MV-4-11 (cell line): ENCODE measurements at places on chromosomes 6 and 20.
A peak's percentile ranks its signal among the peaks of the same experiment; 100 is the strongest.

DNA sequence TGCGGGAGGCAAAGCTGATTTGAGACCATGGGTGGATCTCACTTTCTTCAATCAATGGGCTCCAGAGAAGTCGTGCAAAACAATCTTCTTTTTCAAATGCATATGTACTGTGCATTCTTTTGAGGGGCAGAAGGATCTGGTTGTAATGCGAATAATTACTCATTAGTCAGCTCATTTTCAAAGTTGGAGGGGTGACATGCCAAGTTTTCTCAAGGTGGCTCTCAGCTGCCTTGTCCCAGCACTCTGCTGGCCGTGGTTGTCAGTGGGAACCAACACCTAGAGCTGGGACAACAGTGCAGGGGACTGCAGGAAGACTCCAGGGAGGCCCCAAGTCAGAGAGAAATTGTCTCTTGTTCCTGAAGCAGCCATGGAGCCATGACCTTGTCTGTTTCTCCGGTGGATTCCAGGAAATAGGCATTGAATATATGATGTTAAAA lies 25.3 kb downstream of the MYT1 start:
- no peak for DNase-seq

- no peak for DNase-seq
Measured at GRCh38 chr6:152170702-152171667, 363.5 kb downstream of the ESR1 start.

- no peak for DNase-seq
Measured at GRCh38 chr20:3802524-3803239, 6.6 kb downstream of the CDC25B start.

DNA sequence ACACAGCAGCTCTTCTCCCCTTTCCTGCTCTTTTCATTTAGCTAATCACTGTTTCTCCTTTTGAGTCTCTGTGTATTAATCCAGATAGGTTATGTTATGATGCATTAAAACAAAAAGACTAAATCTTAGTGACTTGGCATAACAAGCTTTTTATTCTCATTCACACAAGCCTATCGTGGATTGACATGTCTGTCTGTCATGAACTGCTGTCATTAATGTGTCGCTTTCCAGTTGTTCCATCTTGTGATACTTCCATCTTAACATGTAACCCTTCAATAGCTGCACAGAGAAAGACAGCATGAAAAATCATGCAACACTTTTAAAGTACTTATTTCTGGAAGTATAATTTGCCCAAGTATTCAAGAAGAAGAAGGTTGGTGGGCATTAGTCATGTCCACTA lies 128.7 kb downstream of the GRIK2 start:
- no peak for DNase-seq

DNA sequence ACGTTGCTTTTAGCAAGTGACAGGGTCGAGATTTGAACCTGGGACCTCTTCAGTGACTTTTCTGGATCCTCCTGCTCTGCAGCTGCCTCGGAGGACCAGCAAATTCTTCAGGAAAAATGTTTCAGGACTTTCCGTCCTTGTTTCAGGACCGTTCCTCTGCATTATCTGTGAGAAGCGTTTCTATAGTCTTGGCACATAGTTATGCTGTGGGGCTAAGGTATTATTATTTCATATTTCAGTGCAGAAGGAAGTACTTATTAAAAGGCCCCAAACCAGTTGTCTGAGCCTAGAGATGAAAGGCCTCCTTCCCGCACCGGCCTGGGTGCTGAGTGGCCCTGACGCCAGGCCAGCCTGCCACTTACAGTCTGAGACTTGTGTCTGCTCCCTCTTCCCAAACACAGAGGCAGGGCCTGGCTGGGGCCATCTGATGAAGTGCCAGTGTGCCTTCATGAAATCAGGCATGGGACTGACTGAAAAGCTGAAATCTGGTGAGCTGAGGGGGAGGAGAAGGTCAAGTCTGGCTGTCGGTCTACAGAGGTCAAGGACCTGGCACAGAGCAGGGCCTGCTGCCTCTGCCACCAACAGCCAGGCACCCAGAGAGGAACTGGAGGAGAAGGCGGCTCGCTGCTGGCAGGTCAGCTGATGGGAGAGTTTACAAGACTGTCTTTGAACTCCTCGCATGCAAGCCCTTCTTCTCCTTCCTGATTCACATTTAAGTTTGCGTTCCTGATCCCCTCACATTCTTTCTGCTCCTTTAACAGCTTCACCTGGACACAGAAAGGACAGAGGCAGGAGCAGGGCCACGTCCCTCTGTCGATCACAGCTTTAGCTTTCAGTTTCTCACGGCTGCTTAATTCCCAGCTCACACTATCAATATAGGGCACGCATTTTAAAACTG lies 8.9 kb upstream of the QKI start:
- peak; percentile 54 for DNase-seq

GRCh38 chr6:120228297-120228696 lies 878.7 kb upstream of the MAN1A1 start:
- no peak for DNase-seq

GRCh38 chr6:27394073-27394472 lies 5.5 kb downstream of the ZNF391 start:
- no peak for DNase-seq

- DNase-seq, result no peak
Measured at GRCh38 chr6:136923116-136923953, 1.2 kb downstream of the SLC35D3 start.

DNA sequence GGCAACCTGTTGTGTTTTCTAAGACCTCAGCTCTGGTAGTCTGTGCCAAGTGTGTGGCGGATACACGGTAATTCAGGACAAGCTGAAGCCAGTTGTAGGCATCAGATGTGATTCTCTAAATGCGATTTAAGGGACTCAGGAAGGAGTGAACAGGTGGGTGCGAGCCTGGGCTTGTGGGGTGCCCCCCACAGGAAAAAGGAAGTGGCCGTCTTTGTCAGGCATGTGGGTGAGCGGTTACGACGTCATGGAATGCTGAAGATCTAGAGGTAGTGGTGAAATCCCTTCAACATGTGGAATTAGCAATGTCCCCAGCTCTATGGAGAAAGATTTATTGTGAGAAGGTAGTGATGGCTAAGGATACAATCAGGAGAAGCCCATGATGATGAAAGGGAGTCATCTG lies 95.1 kb upstream of the EXOC2 start:
- peak; percentile 21 for DNase-seq

DNA sequence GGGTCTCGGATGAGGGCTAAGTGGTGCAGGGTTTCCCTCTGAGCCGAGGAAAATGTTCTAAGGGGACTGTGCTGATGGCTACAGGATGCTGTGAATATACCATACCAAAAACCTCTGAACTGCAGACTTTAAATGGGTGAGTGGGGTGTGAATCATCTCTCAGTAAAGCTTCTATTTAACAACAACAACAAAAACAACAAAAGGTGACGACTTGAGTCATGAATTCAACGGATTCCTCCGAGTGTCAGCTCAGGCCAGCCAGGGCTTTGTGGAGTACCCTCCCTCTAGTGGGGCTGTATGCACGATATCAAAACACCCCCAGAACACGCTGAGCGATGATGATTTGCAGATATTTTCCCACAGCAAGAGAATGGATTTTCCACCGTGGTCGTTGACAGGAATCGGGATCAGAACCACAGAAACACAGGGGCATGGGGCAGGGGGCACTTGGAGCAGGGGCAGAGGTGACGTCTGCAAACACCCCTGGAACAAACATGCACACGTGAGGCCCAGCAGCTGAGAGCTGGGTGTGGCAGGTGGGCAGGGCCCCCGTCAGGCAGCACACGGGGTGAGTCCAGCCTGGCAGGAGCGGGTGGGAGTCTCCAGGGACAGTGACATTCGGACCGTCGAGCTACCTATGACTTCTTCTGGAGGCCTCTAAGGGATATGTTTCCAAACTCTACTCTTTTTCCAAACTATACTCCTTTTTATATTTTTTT lies 38.6 kb downstream of the SLC2A4RG start:
- no peak for DNase-seq

DNA sequence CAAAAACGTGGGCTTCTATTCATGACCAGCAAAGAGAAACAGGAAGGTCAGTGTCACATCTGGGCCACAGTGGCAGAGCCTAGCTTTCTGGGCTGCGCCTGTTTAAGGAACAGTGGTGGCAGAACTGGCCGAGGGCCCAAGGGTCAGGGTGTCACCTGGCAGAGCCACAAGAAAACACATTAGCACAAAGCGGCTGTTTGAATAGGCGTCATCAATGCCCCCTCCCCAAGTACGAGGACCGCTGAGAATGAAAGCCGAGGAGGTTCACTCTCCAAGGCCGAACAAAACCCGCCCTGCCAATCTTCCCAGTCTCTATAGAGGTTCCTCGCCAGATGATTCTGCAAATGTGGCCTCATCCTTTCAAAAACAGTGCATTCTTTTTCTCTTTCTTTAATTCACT lies 125.2 kb upstream of the TRAF3IP2 start:
- DNase-seq, result no peak

- DNase-seq, result no peak
Measured at GRCh38 chr20:40776466-40777457, 87.7 kb upstream of the MAFB start.

DNA sequence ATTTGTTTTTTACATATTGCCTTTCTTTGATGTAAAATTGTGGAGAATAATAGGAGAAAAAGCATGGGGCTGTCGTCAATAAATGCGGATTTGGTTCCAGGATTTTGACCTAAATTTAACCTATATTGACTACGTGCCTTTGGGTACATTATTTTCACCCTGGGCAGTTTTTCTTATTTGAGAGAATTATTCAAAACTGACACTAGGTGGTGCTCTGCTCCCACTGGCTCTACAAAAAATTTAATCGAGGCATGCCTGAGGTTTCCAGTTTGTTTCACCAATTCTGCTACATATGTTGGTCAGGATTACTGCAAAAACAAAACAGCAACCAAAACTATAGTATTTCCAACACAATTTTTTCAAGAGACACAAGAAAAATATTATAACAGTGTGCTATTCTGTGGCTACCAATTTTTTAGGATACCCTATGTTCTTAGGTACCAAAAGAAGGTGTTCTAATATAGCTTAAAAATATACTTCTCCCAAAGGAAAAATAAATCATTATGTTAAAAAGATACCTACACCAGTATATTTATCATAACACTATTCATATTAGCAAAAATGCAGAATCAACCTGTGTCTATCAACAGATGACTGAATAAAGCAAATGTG lies 48.6 kb upstream of the FABP7 start:
- DNase-seq, result peak; percentile 23
